T-helper 22 cell (primary cell): ENCODE measurements at places on chromosomes 2 and 18.

DNA sequence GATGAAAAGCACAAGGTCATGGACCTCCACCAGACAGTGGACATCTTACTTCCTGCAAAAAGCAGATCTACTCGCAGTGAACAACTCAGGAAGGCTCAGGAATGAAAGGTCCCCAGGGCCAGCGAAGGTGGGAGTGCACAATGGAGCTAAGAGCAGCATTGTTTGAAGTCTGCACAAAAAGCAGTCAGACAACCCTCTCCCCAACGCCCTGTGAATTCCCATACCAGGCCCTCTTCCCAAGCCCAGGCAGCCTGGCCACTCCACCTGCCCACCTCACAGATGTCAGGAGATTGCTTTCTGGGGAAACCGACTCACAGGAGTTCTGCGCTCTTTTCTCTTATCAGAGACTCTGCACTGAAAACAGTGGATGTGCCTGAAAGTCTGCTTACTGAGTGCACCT is 34.8 kb downstream of the ST8SIA5 start:
- DNase-seq, result no peak

GRCh38 chr2:77325395-77325794 is 196.8 kb downstream of the LRRTM4 start:
- no peak for DNase-seq

- no peak for DNase-seq
These were observed 215.4 kb upstream of the NRXN1 start for GRCh38 chr2:51247252-51247805.

DNA sequence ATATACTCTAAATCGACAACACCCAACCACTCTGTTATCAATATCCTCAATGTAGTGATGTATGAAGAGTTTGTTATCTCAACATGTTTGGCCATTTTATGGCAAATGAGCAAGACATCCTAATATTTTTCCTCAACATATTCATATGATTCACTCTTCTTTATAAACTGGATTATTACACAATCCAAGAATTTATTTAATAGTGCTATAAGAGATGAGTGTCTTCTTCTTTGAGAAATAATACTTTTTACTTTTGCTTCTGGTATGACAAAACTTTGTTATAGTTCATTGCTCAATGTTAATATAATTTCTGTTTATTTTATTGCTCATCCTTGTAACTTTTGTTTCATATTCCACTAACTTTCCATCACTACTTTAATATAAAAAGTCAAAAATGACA is 44.3 kb downstream of the SCN9A start:
- DNase-seq, result no peak

DNA sequence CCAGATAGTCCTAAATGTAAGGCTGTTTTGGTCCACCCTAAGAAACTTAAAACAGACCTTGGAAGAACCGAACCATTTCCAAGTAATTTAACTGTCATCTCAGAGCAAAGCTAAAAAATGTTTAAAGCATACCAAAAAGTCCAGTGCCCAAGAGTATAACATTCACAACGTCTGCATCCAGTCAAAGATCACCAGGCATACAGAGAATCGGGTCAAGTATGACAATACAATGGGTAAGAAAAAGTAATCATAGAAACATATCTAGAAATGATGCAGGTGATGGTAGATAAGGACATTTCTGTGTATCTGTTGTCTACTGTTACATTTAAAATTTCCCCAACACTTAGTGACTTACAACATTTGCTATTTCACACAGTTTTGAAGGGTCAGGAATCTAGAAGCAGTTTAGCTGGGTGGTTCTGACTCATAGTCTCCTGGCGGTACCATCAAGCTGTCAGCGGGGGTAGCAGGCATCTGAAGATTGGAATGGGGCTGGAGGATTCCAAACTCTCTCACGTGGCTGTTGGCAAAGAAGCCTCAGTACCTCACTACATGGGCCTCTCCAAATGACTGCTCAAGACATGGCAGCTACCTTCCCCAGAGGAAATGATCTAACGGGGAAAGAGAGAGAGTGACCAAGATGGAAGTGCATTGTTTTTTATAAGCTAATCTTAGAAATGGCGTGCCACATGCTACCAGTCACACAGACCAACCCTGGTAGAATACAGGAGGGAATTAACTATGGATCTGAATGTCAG is 36.6 kb upstream of the DYNC2LI1 start:
- DNase-seq, result no peak

GRCh38 chr2:51107841-51108240 is 75.9 kb upstream of the NRXN1 start:
- no peak for DNase-seq

GRCh38 chr2:229562472-229563127 is 151.8 kb downstream of the DNER start:
- no peak for DNase-seq

GRCh38 chr2:69375494-69376353 is 11.3 kb downstream of the GFPT1 start:
- no peak for DNase-seq

DNA sequence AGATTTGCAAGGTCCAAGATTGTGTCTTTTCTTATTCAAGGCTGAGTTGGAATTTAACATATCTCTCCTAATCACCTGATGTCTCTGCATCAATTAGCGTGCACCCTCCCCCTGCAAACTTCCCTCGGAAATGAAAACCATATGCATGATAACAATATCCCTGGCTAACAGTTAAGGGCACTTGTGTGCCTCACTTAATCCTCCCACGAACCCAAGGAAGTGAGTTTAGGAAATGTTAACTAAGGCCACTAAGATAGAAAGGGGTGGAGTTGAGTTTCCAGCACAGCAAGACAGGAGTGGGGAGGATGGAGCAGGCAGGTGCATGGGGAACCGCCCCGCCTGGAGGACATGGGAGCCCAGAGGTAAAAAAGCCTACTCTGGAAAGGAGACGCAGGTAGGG is 52.4 kb upstream of the PTMA start:
- DNase-seq, result no peak

- no peak for DNase-seq
These were observed 28.3 kb upstream of the KCNS3 start for GRCh38 chr2:17850151-17850550.

- DNase-seq, result no peak
These were observed at the start of gene DCDC2C for GRCh38 chr2:3703236-3703756. Gene DCDC2C (plus strand): TSS chr2:3703575. CDS start chr2:3703752, 177 bp downstream.

- no peak for DNase-seq
These were observed 26.1 kb upstream of the IMP4 start for GRCh38 chr2:130316596-130316995.

- no peak for DNase-seq
These were observed 35.9 kb downstream of the AFF3 start for GRCh38 chr2:100106460-100106859.

DNA sequence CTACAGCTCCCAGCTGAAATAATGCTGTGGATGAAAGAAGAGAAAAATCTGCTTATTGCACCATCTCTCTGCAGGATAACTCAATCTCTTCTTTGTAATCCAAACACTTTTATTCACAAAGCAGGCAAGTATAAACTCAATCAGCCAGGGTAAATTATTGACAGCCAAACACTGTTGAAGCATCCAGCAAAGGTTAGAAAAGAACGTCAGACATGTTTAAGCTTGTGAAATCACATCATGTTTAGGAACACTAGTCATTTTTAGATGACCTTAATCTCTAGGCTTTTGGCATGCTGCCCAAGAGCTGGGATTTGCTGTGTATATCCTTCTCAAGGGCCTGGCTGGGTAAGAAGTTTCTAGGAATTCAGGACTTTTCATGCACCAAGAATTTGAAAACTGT is 1148.1 kb upstream of the FANCL start:
- DNase-seq, result no peak

- DNase-seq, result no peak
These were observed 317.5 kb upstream of the RAB6C start for GRCh38 chr2:129661935-129662334.

DNA sequence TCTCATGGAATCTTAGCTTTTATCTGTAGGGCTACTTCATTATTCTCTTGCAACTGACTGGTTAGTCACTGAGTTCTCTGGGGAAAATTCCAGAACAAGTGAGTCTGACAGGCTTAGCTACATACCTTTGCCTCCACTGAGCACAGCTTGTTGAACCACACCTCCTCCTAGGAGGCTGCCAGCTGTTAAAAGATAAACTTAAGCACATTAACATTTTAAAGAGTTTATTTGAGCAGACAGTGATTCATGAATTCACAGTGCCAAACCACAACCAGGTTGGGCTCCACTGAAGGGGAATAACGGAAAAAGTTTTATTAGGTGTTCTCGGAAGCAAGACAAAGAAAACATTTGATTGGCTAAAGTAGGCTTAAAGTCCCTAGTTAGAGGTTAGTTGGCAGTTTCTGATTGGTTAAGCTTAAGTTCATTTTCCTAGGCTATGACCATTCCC is 12.5 kb upstream of the SLC38A11 start:
- no peak for DNase-seq

DNA sequence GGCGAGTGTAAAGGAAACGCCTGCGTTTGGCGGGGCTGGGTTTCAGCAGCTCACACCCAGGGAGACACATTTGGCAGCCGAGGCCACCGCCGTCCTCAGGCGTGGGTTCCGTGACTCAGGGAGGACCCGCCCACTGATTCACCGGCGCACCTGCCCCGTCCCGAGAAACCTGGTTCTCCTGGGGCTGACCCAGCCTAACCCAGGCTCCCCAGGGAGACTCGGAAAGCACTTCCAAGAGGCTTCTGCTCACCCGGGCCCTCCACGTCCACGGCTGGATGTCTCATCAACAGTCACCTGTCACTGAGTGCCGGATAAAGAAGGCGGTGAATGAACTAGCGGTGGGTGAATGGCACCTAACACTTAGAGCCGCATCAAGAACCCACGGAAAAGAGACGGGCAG is 126.4 kb upstream of the CTDP1 start:
- no peak for DNase-seq

- no peak for DNase-seq
These were observed 16.6 kb downstream of the SOWAHC start for GRCh38 chr2:109630441-109631430.

- DNase-seq, result no peak
These were observed 1.5 kb downstream of the FAM110C start for GRCh38 chr2:44748-45341.

- no peak for DNase-seq
These were observed 3.9 kb upstream of the PPP1CB start for GRCh38 chr2:28747714-28748113.

DNA sequence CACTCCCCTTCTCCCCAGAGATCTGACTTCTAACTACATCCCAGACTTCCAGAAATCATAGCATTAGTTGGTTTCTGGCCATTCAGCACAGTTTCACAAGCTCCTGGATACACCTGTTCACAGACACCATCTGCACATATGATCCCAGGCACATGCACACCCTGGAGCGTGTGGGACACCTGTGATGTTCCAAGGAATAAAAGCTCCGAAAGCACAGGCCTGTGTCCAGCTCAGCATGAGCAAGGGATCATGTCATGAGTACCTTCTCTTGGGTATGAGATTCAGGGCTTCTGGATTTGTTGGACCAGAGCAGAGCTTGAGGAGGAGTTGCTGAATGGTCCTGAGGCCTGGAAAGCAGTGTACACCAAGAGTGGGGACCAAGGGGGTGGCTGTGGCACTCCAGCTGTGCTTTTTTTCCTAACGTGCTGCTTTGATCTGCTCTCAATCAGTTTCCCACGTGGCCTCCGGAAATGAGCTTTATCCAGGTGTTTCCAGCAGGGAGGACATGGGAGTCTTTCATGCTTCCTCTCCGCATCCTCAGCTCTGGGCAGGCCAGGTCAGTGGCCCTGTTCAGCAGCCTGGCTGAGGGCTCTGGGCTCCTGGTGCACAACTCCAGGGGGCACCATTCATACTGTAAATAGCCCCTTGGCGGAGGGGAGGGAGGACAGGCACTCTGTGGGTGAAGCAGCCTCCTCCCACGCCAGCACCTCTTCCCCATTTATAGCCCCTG is 1.8 kb downstream of the DYSF start:
- DNase-seq, result no peak

DNA sequence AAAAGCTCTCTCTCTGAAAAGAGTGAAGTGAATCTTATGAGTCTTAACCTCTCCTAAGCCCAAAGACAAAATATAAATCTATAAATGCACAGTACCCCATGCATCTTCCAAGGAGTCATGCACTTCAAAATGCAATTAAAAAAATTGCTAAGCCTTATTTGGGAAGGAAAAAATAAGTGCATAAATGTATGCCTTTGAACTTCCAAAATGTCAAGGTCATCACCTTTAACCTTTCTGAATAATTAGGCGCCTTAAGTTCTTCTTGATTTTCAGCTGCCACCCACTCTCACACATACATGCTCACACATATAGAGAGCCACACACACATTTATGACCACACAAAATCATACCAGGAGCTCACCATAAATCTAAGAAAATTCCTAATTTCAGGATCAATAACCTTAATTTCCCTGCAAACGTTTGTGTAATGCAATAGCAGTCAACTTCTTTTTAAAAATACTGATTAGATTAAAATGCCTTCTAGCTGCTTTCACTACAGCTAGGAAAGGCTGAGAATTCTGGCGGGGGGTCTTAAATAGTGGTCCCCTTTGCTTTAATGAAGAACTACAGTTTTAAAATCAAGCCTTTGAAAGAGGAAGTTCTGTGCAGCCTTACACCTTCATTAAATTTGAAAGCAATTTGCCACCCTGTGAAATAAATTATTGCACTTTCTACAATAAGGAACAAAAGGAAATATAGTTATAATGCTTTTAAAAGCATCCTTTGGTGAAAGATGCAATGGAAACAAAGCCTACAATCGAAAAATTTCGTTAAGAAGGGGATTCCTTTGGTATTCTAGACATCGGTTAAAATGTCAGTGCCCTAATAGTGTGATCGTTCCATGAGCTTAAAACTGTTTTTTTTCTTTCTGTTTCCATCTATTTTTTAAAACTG is 3.6 kb downstream of the HOXD11 start:
- DNase-seq, result no peak

DNA sequence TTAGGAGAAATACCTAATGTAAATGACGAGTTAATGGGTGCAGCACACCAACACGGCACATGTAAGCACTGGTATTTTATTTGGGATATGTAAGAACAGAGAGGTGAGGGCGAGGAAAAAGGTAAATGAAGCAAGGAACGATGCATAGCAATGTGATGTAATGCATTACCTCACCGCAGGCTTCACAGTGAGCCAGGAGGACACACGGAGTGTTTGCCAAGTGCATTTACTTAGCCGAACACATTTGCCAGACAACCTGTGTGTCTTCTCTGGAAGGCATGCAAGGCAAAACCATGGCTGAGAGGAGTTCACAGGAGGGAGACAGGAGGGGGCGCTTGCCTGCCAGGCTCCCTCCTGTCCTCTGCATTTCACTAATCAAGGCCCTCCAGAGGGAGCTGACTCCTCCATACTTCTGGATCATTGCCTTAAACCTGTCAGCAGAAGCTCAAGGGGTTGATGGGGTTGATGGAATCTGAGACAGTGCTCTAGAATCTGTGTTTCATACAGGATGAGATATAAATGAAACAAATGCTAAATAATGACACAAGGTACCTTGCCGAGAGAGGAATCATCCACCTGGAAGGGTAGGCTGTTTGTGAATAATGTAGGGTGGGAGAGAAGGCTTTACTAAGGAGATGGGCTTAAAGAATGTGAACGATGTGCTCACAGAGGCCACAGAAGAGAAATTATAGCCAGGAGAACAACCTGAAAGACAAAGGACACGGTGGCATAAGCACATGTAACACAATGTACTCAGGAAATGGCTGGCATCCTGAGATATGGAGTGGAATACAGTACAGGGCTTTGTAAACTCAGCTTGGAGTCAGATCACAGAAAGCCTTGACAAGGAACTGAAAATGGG is 9.1 kb upstream of the TPRKB start:
- no peak for DNase-seq
